ENCODE measurements at places on chromosomes 7 and 10.

DNA sequence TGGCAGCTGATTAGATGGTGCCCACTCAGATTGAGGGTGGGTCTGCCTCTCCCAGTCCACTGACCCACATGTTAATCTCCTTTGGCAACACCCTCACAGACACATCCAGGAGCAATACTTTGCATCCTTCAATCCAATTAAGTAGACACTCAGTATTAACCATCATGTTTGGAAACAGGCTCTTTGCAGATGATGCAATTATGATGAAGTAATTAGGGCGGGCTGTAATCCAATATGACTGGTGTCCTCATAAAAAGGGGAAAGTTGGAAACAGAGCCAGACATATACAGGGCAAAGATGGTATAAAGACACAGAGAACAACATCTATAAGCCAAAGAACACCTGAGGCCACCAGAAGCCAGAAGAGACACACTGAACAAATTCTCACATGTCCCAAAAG, 658.6 kb downstream of the CCSER2 start:
- DNase-seq, result no peak

GRCh38 chr10:48772059-48772458, 87.4 kb downstream of the WDFY4 start:
- no peak for DNase-seq

DNA sequence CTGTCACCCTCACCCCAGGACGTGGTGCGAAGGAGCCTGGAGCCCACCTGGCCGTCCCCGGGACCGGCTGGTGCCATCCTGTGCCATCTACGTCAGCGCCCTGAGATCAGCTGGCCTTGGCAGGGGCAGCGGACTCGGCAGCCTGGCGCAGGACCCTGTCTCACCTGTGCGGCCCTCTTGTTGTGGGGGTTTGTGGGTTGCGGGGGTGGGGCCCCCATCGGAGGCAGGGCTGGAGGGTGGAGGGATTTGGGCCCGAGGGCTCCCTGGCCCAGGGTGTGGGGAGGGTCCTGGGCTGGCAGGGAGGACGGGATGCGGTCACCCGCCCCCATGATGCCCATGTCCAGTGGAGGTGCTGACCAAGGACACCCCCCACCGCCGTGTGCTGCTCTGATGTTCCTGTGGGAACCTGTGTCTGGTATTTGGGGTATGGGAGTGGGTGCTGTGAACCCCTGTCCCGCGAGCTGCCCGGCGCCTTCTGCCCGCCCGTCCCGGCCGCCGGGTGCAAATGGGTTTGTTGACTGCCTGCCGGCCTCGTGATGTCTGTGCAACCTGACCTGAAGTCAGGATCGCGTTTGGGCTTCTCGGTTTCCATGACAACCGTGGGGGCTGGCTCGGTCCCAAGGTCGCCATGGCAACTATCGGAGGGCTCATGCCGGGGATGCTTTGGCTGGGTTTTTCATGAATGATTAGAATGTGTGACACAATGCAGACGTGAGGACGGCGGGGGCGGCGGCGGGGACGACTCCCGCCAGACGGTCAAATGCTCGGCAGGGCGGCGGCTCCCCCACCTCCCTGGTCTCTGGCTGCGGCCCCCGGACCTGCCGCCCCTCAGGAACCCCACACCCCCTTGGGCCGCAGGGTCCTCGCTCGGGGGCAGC, 7.3 kb downstream of the MAFK start:
- no peak for DNase-seq

DNA sequence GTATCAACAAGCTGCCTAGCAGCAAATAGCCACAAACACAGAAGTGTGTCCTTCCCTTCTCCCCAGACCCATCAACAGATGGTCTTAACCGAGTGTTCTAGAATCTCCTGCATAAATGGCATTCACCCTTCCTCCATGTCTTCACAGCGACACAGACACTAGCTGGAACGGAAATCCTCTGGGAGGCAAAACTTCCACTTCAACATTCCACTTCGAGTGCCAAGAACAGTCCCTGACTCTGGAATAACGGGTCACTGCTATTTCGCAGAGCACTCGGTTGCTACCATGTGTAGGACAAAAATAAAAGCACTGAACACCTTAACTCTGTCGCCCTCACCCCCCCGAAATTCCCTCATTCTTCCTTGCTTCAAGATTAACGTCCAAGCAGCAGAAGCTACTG, 65.1 kb downstream of the SFMBT2 start:
- no peak for DNase-seq

GRCh38 chr7:738241-738640, 11.2 kb upstream of the PRKAR1B start:
- DNase-seq, result no peak

- no peak for DNase-seq
Observed at GRCh38 chr10:7302392-7302906, 108.4 kb downstream of the SFMBT2 start.

GRCh38 chr7:54664235-54665228, 94.5 kb downstream of the SEC61G start:
- peak; percentile 27 for DNase-seq

- no peak for DNase-seq
Observed at GRCh38 chr7:111657018-111657417, 94.7 kb upstream of the IMMP2L start.

GRCh38 chr7:131008840-131009711, 275.1 kb upstream of the KLF14 start:
- no peak for DNase-seq

- no peak for DNase-seq
Observed at GRCh38 chr7:50310361-50310760, 5.8 kb downstream of the IKZF1 start.

GRCh38 chr7:471191-471865, 48.3 kb downstream of the PDGFA start:
- DNase-seq, result no peak

DNA sequence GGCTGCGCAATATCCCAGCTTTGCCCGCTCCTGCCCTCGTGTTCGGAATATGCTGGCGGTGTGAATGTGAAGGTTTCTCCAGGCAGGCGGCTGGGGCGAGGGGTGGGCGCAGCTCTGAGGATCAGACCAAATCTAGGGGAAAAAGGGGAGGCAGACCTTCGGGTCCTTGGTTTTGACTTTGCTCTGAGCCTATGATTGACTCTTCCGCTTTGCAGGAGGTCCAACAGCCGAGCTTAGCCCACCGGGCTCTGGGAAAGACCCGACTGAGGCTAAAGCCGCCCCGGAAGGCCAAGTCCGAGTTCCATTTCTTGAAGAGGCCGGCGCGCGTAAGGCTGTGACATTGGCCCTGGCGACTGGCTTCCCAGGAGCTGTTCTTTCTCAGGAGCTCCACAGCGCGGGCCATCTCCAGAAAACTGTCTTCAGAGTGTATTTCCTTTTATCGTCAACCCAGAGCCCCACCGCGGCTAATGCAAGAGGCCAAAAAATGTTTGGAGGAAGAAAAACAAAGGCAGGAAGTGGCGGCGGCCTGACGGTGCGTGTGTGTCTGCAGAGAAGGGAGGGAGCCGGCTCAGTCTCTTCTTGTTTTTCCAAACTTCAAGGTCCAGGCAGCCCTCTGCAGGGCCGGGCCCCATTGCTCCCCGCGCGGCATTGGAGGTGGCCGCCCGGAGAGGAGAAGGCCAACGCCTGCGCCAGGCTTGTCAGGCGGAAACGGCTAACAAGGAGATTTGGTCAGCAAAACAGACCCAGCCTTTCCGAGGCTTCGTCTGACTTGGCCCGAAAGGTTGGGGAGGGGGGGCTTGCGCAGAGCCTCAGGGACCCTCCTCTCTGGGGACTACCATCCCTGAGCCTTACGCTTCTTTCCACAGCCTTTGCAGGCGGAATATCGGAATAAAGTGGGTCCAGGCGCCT, 3.6 kb upstream of the HOXA11 start:
- peak; percentile 31 for DNase-seq

DNA sequence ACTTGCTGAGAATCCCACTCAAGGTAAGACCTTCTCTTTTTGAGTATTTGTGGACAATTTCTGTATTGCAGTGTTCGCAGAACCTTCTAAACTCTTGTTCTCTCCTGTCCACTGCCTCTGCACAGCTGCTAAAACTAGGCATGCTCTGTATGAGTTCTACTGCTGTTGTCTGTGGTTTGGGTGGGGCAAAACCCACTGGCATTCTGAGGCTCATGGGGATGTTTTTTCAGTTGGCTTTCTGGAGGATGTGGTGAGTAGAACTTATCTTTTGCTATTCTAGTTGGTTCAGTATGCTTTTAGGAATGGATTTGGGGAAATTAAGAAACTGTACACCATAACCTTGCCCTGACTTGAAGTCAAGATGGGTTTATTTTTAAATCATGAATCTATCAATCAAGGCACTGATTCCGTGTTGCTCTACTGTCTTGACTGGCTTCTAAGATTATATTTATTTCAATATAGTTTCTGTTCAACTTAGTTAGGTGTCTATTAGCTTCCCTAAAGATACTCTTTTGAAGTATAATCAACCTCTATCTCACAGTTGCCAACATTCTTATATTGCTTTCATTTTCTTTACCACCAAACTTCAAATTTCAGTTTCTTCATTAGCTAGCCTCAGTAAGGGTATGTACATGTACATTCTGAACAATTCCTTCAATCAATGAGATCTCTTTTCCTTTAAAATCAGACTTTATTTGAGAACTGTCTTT, 25.0 kb upstream of the C1GALT1 start:
- peak; percentile 34 for DNase-seq

DNA sequence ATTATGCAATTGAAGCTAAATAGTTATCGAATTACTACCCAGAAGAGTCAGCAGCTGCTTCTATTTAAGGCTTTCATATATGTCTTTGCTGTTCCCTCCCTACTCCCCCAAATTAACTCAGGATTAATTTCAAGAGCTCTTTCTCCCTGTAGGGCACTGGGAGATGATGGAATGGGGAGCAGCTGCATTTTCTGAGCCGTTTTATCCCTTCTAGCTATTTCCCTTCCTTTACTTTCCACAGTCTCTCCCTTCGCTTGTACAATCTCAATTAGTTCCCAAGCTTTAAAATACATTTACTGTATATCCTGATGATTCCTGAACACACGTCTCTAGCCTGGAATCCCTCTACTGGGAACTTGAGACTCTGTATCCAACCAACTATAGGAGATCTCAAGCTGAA, 19.8 kb upstream of the TSPAN12 start:
- no peak for DNase-seq

DNA sequence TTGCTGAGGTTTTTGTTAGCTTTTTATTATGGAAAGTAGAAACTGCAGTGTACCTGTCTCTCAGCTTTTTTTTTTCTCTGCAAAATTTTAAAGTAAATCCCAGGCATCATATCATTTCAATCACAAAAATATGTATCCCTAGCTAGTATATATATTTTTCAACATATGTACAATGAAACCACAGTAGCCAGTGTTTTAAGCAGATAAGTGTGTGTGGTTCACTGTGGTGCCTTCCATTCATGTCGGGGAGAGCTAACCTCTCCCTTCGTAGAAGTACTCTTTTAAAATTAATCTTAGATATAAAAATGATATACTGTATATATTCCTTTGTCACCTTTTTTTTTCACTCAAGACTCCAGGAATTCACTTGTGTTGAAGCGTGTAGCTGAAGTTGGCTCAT, 22.7 kb downstream of the CUL1 start:
- DNase-seq, result peak; percentile 28

GRCh38 chr10:51937308-51938140, 238.1 kb upstream of the CSTF2T start:
- DNase-seq, result no peak

DNA sequence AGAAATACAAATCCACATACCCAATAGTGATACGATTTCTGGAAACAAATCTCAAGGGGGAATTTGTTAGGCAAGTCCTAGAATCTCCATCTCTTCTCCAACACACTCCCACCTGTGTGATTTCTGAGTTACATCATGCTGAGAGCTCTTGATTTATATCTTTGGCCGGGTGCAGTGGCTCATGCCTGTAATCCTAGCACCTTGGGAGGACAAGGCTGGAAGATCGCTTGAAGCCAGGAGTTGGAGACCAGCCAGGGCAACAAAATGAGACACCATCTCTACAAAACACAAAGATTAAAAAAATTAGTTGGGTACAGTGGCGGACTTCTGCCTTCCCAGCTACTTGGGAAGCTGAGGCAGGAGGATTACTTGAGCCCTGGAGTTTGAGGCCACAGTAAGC, 1.5 kb upstream of the MTPN start:
- no peak for DNase-seq

DNA sequence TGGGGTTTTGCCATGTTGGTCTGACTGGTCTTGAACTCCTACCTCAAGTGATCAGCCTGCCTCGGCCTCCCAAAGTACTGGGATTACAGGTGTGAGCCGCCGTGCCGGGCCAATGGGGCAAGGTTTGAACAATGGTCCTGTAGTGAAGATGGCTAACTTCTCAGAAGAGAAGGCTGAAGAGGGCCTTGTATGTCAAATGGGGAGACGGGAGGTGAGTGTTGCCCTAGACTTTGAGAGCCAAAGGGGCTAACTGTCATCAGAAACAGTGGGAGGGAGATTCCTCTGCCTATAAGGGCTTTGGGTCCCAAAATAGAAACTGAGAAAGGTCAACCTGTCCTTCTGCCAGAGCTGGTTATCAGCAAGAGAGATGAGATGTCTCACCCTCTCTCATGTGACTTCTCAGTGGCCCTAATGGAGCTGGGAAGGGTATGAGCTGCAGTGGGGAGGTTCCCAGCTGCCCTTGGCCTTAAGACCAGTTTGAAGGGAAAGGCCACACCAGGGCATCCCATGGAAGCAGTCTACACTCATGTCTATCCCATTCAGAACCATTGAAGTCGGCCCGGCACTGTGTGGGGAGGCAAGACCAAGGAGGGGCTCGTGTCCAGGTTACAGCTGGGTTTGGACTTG, 1.3 kb upstream of the SAMD8 start:
- DNase-seq, result no peak
